Activated CD4-positive, alpha-beta T cell treated with anti-CD3 and anti-CD28 coated beads for 36 hours (primary cell): ENCODE measurements at places on chromosomes 3 and 15.
A peak's percentile ranks its signal among the peaks of the same experiment; 100 is the strongest.

- DNase-seq, result no peak
These were observed 177.9 kb downstream of the OSBPL10 start for GRCh38 chr3:31802981-31803740.

DNA sequence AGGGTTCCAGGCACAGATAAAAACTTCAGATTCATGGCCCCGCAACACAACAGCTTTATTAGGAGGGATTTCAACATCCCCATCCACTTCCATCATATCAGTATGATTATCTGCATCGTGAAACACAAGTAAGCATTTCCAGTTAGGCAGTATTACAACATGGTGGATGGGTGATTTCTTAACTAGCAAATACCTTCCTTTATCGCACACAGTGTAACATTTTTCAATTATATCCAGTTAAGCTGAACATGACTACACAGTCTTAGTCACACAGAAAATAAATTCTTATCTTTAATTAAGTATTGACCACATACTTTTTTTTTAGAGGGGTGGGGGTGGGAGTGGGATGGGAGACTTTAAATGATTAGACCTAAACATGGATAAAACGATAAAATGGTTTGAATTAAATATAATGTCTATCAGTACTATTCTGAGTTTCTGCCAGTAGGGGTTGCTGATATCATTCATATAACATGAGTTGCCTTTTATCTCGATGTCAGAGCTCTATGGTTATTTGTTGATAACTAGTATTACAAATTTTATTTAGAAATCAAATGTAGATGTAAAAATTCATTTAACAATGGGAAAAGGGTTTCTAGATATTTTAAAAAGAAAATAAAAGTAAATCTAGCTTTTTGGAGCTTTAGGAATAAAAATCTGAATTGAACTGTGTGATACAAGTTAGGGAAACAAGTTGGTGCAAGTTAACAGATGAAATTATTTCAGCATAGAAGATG is 146.6 kb downstream of the TBL1XR1 start:
- DNase-seq, result no peak

- DNase-seq, result no peak
These were observed 2.9 kb downstream of the SAMD7 start for GRCh38 chr3:169914321-169914720.

DNA sequence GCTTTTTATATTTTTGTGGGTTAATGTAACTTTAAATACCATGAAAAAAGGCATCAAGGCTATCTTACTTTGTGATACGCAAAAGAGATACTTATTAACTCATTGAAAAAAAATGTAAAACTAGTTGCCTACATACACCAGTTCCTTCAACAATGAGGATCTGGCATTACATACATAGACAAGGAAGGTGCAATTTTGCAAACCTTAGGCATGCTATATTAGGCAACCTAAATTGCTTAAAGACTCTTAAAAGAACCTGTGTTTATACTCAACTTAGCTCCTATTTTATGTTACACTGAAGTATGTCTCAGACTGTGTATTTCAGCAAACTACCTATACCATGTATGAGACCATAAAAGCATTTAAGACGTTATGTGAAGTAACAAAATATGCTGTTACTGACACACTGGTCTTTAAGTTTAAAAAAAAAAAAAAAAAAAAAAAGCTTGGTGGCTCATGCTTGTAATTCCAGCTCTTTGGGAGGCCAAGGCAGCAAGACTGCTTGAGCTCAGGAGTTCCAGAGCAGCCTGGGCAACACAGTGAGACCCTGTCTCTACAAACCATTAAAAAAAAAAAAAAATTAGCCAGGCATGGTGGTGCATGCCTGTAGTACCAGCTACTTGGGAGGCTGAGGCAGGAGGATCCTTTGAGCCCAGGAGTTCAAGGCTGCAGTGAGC is 9.1 kb downstream of the TASOR start:
- no peak for DNase-seq

GRCh38 chr3:174295306-174296092 is 563.6 kb upstream of the NAALADL2 start:
- DNase-seq, result no peak

- DNase-seq, result no peak
These were observed 787 bp upstream of the SLMAP start for GRCh38 chr3:57755368-57755675.

DNA sequence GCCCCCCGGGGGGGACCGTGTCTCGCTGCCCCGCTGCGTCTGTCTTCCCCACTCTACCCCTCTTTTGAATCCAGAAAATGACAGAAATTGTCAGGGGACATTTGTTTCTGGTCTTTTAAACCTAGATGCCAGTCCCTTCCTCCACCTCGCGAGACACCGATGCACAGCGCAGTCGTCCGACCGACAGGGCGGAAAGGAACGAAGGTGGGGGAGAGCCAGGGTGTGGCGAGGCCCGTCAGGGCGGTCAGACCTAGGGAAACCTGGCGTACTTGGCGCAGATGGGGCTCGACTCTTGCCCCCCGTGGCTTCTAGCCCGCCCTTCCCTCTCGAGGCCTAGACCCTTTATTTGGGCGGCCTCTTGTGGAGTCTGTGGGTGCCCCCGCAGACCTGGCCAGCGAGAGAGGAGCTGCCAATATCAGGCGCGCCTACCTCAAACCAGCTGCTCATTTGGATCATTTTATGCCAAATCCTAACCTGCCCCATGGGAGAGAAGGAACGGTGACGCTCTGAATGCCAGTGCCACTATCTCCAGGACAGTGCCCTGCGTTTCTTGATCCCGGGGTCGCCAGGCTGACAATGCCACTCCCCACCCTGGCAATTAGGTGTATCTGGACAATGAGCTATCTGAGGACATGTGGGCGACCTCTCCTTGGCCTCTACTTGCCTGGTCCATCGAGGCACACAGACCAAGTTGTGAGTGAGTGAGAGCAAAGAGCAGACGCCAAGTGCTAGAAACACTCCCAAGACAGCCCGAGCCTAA is 500 bp upstream of the RAB6B start:
- DNase-seq, result no peak

DNA sequence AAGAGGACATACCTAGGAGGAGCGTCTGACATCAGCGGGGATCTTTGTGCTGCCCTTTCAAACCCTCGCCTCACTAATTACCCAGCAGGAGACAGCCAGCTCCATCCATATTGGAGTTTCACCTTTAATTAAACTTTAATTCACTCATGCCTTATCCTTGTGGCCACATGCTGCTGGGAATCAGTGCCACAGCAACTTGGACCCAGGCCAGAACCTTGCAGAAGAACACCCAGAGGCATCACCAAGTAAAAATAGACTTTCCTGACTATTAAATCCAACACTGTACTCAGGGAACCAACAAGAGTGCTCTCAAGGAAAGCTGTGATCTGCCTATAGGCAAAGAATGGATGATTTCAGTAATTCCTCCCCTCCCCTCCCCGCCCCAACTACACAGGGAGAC is 23.9 kb downstream of the EIF1B start:
- no peak for DNase-seq

GRCh38 chr3:115019900-115020299 is 127.2 kb downstream of the ZBTB20 start:
- DNase-seq, result no peak

DNA sequence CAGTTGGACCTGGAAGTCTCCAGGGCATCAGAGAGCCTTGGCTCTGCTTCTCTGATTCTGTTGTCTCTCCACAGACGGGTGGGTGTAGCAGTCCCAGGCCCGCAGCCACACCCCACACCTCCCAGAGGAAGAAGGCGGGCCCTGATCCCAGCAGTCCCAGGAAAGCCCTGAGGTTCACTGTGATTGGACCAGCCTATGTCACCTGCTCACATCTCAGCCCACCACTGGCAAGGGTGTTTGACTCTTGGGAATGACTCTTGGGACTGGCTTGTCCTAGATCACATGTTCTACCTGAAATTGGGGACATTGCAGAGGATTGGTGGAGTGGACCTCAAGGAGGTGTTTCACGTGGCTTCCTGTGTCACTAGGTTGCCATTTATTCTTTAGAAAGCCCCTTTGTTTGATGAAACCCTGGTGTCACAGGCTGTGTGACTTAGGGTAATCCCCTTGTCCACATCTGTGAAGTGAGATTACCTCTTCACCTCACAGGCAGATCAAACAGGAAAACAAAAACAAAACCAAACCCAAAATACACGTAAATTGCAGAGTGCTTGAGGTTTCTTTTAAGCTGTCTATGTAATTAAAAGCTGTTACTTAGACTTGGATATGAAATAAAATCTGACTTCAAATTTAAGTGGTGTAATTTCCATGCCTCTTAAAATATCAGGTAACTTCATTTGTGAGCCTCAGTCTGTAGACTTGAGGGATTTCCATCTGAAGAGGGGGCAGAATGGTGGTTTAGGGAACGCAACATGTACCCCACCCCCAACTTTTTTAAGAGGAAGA is 26.7 kb downstream of the FLNB start:
- peak; percentile 66 for DNase-seq

DNA sequence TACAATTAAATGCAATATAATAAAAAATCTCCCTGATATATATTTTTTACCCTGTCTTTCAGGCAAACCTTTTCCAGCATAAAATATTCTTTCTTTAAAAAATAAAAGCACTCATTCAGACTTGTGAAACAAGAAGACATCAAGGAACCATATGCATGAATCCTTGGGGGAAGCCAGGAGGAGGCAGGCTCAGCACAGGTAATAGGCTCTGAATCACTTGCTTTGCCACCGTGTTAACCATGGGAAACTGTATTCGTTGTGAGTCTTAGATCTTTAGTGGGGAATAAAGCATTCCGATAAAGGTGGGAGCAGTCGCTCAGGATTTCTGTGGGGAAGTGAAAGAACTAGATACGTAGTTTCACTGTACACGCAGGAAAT is 42.4 kb downstream of the FBN1 start:
- DNase-seq, result no peak

GRCh38 chr3:139355476-139355875 is 11.7 kb downstream of the MRPS22 start:
- no peak for DNase-seq
